Stimulated activated CD4-positive, alpha-beta T cell treated with anti-CD3 and anti-CD28 coated beads, Interleukin-4, amount 100 ng/mL, for 4 hours (primary cell): ENCODE measurements at places on chromosomes 4 and X.

GRCh38 chr4:147173322-147173721 is 227.7 kb upstream of the TTC29 start:
- DNase-seq = no peak

DNA sequence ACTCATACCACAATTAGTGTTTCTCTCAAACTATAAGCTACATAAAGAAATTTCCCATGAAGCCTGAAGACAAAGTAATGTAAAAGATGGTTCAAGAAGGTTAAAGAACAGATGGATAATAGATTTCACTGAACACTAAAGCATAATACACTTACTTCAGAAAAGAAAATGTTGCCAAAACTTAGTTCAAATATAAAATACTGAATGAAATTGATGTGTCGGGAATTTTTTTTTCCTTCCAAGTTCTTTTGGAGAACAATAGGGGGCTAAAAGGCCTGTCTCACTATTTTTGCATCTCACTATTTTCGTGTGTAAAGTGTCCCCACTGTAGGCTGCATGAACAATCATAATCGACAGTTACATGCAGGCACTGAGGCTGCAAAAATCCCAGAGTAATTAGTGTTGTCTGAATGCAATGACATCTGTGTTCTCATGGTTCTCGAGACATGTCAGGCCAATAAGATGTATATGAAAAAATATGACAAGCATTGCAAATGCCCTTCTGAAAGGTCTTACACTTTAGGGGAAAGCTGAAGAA is 11.9 kb upstream of the MAB21L2 start:
- DNase-seq = no peak

GRCh38 chr4:88592600-88593448 is 544 bp downstream of the HERC3 start:
- DNase-seq = peak; percentile 84

- no peak for DNase-seq
Observed at GRCh38 chr4:155526452-155527169, 140.0 kb upstream of the GUCY1A1 start.

GRCh38 chr4:25981749-25982148 is 67.7 kb downstream of the SMIM20 start:
- no peak for DNase-seq

GRCh38 chr4:111984169-111984819 is 161.0 kb upstream of the FAM241A start:
- DNase-seq = no peak

DNA sequence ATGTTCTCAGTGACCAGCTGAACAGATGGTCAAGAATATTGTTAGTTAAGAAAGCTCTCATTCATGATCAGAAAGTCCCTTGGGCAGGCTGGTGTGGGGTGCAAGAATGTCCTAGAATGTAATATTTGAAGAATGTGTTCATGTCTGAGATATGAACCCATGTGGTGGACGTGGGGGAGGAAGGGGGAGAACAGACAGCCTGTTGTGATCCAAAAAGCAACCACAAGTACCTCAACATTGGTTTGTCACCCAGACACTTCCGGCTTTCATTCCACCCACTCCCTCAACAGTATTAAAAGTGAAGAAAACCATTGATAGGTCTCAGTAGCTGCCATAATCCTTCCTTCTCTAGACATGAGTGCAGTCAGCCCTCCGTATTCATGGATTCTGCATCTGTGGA is 82.2 kb downstream of the MAML3 start:
- DNase-seq = peak; percentile 42
